T47D (cell line): ENCODE measurements at places on chromosomes 16 and 17.

GRCh38 chr16:89246383-89246902 is 28.9 kb downstream of the ZNF778 start:
- no peak for DNase-seq

DNA sequence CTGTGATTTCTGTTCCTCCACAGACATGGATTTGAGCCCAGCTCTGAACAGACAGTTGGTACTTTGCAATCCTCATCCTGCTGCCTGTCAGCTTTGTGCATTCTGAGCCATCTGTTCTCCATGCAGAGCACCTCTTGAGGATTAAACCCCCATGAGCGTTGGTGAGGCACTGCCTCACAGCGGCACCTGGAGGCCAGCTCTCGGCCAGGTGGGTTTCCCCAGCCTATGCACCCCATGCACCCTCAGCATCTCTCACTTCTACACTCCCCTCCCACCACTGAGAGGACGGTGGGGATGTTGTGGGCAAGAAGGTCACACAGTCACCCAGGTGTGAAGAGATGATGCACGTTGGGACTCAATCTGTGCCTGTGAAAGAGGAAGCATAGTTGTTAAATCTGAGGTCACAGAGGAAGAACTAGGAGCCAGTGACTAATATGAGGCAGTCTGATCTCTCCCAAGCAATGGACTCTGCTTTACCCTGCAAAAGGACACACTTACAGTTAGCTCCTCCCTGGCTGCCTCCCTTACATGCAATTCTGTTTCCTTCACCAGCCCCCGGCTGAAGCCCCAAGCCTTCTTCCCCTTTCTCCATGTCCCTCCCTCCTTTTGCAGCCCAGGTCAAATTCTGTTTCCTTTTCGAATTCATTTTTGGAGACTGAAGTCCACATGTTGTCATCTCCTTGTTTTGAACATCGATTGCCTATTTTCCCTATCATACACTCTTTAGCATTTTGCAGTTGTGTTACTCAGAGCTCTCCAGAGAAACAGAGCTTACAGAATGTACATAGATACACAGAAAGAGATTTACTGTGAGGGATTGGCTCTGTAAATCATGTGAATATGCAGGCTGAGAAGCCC is 58.5 kb downstream of the HS3ST3B1 start:
- DNase-seq: no peak

- DNase-seq: no peak
Measured at GRCh38 chr16:77336637-77337036, 98.2 kb downstream of the ADAMTS18 start.

DNA sequence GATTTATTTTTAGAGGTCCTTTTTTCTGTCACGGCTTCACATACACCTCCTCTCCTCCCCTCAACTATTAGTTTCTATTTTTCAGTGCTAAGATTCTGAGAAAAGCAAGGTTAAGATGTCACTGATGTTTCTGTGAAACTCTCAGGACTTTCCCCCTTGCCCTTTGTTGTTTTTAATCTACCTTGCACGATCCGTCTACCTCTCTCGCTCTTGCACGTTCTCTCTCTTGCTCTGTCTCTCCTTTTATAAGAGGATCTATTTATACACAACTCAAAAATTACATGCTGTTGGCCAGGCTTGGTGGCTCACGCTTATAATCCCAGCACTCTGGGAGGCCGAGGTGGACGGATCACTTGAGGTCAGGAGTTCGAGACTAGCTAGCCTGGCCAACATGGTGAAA is 43.6 kb downstream of the RPA1 start:
- no peak for DNase-seq

- DNase-seq: no peak
Measured at GRCh38 chr17:3887804-3888203, 5.0 kb downstream of the CAMKK1 start.

- DNase-seq: no peak
Measured at GRCh38 chr17:1039123-1039507, 42.2 kb downstream of the TIMM22 start.

GRCh38 chr16:57800200-57801097 is 1.8 kb downstream of the KIFC3 start:
- DNase-seq: no peak

GRCh38 chr17:56909742-56910508 is 3.9 kb downstream of the TRIM25 start:
- no peak for DNase-seq

GRCh38 chr17:72616447-72616846 is 476.0 kb downstream of the SLC39A11 start:
- DNase-seq: no peak

DNA sequence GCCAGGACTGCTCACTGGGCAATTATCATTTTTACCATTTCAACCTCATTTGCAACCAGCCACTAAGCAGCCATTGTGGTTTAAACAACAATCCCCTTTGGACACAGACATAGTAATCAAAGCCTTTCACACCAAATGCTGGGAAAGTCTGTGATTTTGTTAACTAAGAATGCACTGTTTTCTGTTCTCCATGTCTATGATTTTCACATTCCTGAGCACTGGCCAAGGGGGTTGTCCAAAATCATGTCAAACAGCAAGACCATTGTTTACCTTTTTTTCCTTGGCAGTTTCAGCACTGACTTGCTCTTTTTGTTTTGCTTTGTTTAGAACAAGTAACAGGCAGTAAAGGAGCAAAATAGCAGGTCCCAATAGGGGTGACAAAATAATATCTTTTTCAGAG is 106.3 kb upstream of the SIAH1 start:
- DNase-seq: no peak

DNA sequence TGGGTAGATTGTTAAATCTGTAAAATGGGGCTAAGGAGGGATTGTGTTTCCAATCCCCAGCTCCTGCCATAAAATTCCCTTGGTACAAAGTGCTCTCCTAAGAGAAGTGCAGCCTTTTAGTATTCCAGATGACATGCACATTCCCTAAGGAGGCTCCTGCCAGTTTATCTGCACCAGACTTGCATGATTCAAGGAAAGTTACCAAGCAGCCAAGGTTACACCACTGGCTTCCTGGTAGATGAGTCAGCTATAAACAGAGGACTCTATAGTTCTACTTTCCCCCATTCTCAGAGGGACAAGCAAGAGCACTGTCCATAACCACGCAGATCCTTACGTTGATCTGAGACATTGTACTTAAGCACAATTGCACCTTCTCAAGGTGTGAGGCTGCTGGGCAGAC is 1.9 kb downstream of the CALB2 start:
- no peak for DNase-seq

DNA sequence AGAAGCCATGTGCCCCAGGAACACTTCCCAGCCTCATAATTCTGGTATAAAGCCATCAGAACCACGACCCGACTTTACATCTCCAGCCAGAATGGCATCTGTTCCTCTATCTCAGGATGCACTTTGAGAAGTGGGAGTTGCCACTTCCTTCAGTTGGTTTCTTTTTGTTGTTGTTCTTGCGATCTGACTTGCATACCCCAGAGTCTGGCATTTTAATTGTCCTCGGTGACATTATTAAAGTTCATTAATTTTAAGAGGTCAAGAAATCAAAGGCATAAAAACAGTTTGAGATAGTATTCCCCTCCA is 13.5 kb downstream of the MARCHF10 start:
- DNase-seq: no peak

DNA sequence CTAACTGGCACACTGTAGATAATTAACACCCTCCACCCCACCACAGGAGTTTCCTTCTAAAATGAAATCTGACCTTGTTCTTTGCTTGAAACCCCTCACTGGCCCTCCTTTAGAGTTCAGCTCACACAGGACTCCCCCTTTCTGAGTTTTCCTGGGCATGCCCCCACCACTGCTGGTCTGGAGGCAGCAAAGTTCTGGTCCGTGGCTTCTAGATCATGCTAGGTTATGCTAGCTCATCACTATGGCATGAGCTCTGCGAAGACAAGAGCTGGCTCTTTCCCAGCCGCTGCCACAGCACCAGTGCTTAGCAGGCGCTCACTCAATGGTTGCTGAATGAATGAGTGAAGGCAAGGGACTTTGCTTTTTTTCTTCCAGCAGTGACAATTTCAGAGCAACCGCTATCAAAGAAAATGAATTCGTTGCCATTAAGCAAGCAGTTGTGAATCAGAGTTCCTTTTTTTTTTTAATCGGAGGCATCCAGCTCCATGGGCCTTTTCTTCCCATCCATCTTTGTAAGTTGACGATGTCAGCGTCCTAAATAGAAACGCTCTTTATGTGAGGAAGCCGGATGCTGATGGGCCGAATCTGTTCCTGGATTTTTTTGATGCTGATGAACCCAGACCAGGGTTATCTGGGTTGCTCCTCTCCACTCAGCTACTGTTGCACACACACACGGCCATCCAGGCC is 80.8 kb upstream of the NOL11 start:
- DNase-seq: no peak

GRCh38 chr17:74851612-74852236 is 8.0 kb downstream of the GRIN2C start:
- no peak for DNase-seq

- DNase-seq: peak; percentile 50
Measured at GRCh38 chr16:84555418-84556196, 51.1 kb upstream of the MEAK7 start.

DNA sequence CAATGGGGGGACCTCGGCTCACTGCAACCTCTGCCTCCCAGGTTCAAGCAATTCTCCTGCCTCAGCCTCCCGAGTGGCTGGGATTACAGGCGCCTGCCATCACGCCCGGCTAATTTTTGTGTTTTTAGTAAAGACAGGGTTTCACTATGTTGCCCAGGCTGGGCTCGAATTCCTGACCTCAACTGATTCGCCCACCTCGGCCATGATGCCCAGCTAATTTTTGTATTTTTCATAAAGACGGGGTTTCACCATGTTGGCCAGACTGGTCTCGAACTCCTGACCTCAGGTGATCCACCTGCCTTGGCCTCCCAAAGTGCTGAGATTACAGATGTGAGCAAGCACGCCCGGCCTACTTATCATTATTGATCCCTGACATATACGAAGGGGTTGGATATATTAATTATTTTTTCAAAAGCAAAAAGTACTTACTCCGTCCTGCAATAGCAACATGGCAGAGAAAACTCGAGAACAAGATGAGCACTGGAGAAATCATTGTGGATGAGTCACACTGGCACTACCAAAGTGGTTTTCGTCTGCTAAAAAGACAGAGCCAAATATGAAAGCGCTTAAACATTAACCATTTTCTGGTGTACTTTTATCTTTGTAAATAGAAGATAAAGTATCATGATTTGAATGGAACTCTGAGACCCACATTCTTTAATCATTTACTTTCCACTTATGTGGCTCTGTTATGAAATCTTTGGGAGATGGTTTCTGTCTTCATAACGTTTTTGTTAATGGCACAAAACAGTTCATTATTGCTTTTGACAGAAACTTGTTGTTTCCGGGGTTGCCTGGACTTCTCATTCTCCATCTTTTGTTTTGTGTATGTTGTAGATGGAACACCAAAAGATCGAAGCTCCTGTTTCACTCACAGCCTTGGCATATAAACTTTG is at the start of gene APOH:
Gene APOH, minus strand, starts transcription at position 529 of the 896 bp plus-strand sequence. Its CDS starts 36 bp downstream, at position 493.
- no peak for DNase-seq

- DNase-seq: no peak
Measured at GRCh38 chr16:59880611-59881010, 1146.5 kb upstream of the GOT2 start.

DNA sequence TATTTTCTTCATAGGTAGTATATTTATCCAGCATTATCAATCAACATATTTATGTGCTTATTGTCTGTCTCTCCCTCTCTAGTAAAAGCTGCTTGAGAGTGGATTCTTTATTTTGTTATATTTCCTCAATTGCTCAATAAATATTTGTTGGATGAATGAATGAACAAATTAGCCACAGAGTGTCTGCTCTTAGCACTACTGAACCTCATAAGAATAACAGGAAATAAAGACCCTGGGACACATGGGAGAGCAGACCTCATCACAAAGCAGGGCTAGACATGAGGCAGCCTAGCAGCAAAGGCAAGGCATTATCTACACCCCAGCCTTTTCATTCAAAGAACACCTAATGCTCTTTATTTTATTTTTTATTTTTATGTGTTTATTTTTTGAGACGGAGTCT is 34.9 kb upstream of the TANC2 start:
- no peak for DNase-seq

DNA sequence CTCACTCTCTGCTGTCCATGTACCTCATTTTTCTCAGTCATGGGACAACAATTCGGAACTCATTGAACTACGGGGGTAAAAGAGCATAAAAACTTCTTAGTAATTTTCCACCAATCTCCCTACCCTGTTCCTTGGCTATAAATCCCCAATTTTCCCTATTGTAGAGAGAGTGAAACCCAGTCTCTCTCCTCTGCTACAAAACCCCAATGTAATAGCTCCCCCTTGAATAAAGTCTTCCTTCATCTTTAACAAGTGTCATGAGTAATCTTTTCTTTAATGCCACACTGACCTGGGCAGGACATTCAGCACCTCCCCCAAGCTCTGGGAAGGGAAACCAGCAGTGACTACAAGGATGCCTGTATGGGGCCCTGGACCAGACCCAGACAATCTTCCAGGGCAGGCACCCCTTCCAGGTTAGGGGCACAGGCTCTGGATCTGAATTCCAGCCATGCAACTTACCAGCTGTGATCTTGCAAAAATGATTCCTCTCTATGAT is 10.2 kb upstream of the EIF1 start:
- peak; percentile 66 for DNase-seq

- DNase-seq: no peak
Measured at GRCh38 chr17:41633556-41634199, 9.3 kb upstream of the KRT17 start.
